Adrenal gland (tissue), 19 donors: ENCODE measurements at places on chromosomes 2 and 18. TPM values are rescaled to one million over a fixed set of nuclear protein-coding genes. Genes with fewer than 3 reads are reported as not detected.

The FOXD4L1 gene
- 0.47 TPM for polyA plus RNA-seq

The IRS1 gene
- polyA plus RNA-seq = 14.5 TPM

The GATA6 gene
- 31.3 TPM for polyA plus RNA-seq

The ACTG2 gene
- polyA plus RNA-seq = 14.1 TPM

The MARCO gene
- polyA plus RNA-seq = 19.1 TPM

The TCF4 gene
- 40.0 TPM for polyA plus RNA-seq

The ELOA2 gene
- not detected for polyA plus RNA-seq

The SCG2 gene
- 128 TPM for polyA plus RNA-seq

The ADRA2B gene
- polyA plus RNA-seq = 5.5 TPM

The DSC2 gene
- 0.91 TPM for polyA plus RNA-seq
